ENCODE measurements at places on chromosomes 5 and 9. TPM values are rescaled to one million over a fixed set of nuclear protein-coding genes. Genes with fewer than 3 reads are reported as not detected.

Gene SLC4A9
- total RNA-seq: 0.10 TPM

Gene FLT4
- total RNA-seq: 32.2 TPM

Gene BSPRY
- total RNA-seq: 0.47 TPM

Gene SLC34A3
- not detected for total RNA-seq

DNA sequence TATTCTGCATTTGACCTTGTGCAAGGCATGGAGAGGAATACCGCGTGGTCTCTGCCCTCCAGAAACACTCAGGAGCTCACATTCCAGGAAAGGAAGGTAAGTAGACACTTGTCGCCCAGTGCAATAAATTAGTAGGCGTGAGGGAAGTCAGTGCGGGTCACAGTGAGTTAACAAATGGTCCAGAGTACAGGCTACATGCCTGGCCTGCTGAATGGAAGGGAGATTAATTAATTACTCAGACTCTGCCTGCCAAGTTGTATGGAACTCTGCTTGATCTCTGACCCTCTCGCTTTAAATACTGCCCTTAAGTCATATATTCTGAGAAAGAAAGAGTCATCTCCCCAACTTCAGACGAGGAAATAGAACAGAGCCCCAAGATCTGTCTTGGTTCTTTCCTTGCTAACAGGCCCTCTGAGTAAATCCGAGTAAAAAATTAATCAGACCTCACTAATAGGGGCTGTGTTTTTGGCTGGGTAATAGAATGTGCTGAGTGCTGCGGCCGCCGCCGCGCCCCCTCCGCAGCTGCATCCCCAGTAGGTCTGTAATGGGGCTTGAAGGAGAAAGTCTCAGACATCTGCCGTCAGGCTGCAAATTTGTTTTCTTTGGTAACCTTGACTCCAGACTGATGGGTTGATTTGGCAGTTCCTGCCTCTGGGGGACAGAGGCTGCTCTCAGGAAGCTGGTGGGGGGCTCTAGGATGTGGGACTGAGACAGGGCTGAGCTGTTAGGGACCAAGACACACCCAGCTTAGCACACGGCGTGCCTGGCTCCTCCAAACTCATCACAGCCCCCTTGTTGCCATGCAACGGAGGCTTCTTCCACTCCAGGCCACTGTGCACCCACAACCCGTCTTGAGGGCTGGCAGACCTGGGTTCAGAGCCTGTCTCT is 144.4 kb downstream of the NSG2 start:
- no peak for DNase-seq
- H3K36me3 ChIP-seq: no peaks in the 10 kb centered on the region
- H3K27me3 ChIP-seq: no peaks in the 10 kb centered on the region
- H3K4me3 ChIP-seq: no peak overlapping the region

DNA sequence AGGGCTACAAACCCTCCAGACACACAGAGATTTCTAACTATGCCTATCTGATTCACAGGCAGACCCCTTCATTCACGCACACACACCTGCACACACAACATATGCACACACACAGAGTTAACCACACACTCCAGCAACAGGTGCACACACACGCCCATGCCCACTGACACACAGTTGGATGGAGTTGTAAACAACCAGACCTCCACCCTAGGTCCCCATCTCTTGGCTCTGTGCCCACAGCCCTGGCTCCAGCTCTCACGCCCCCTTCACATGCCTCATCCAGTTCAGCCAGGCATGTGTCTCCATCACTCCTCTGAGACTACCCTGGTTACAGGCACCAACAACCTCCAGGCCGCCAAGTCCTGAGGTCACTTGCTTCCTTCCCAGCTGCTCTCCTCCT is 61.1 kb downstream of the PSD2 start:
- no peaks in the 10 kb centered on the region for H3K36me3 ChIP-seq
- H3K4me3 ChIP-seq: no peak overlapping the region
- H3K27ac ChIP-seq: no peak overlapping the region
- no peaks in the 10 kb centered on the region for H3K27me3 ChIP-seq
- H3K4me1 ChIP-seq: peaks cover 6% of the 10 kb centered on the region
- peak; percentile 57 for DNase-seq

- H3K27me3 ChIP-seq: peaks cover 18% of the 10 kb centered on the region
- DNase-seq: no peak
- no peaks in the 10 kb centered on the region for H3K36me3 ChIP-seq
Measured at GRCh38 chr9:95493402-95493801, 23.4 kb downstream of the PTCH1 start.

DNA sequence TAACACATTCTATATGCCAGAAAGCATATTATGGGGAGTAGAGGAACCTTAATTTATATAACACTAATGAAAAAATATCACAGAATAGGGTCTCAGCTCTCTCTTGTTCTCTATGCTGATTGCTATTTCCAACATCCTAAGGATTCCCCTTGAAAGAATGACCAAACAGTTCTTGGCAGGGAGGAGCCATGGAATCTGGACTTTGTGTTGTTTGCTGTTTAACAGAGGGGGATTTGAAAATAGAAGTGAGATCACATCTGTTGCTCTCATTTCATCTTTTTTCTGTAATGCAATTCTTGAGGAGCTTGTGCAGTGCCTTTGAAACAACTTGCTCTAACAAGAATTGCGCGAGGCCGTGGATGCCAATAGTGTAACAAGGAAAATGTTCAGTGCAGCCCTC is 755.3 kb downstream of the TLE1 start:
- no peaks in the 10 kb centered on the region for H3K36me3 ChIP-seq
- no peak overlapping the region for H3K27ac ChIP-seq
- H3K4me3 ChIP-seq: no peak overlapping the region
- H3K4me1 ChIP-seq: no peaks in the 10 kb centered on the region
- no peaks in the 10 kb centered on the region for H3K27me3 ChIP-seq

GRCh38 chr5:150851039-150851438 is 4.7 kb downstream of the IRGM start:
- H3K27ac ChIP-seq: no peak overlapping the region
- no peaks in the 10 kb centered on the region for H3K36me3 ChIP-seq
- no peaks in the 10 kb centered on the region for H3K27me3 ChIP-seq
- no peak for DNase-seq
- H3K4me3 ChIP-seq: no peak overlapping the region

GRCh38 chr5:143302341-143303045 is 101.0 kb downstream of the NR3C1 start:
- H3K4me3 ChIP-seq: no peak overlapping the region
- no peak for DNase-seq
- H3K27ac ChIP-seq: no peak overlapping the region
- H3K4me1 ChIP-seq: no peaks in the 10 kb centered on the region
- no peaks in the 10 kb centered on the region for H3K27me3 ChIP-seq
- peaks cover 27% of the 10 kb centered on the region for H3K36me3 ChIP-seq

- no peak overlapping the region for H3K4me3 ChIP-seq
- DNase-seq: no peak
- no peaks in the 10 kb centered on the region for H3K27me3 ChIP-seq
- H3K27ac ChIP-seq: no peak overlapping the region
- H3K4me1 ChIP-seq: no peaks in the 10 kb centered on the region
Measured at GRCh38 chr9:23258569-23258968, 567.5 kb downstream of the ELAVL2 start.

DNA sequence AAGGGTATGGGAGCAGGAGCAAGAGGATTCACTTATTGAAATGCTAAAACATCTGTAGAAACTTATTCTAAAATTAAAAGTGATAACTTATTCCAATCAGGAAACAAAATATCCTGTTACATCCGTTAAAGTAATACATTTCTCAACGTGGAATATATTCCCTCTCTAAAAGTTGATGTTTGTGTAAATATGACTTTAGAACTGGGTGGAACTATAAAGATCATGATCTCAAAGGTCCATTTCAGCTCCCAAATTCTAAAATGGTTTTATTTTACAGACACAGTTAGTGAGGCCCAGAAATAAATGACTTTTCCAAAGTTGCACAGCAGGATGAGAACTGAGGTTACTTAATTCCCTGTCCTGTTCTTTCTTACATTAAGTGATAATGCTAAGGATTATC is 21.1 kb downstream of the ISOC1 start:
- H3K4me3 ChIP-seq: no peak overlapping the region
- H3K36me3 ChIP-seq: peaks cover 35% of the 10 kb centered on the region
- no peaks in the 10 kb centered on the region for H3K4me1 ChIP-seq
- no peaks in the 10 kb centered on the region for H3K27me3 ChIP-seq
- DNase-seq: no peak
- no peak overlapping the region for H3K27ac ChIP-seq

GRCh38 chr5:179306191-179307012 is 38.9 kb downstream of the ADAMTS2 start:
- no peaks in the 10 kb centered on the region for H3K36me3 ChIP-seq
- DNase-seq: peak; percentile 41
- H3K4me3 ChIP-seq: no peak overlapping the region
- H3K27ac ChIP-seq: no peak overlapping the region
- no peaks in the 10 kb centered on the region for H3K27me3 ChIP-seq
- peaks cover 32% of the 10 kb centered on the region for H3K4me1 ChIP-seq

GRCh38 chr5:143033535-143034250 is 263.5 kb downstream of the ARHGAP26 start:
- no peak overlapping the region for H3K27ac ChIP-seq
- H3K36me3 ChIP-seq: no peaks in the 10 kb centered on the region
- H3K27me3 ChIP-seq: no peaks in the 10 kb centered on the region
- no peak for DNase-seq
- H3K4me1 ChIP-seq: peaks cover 5% of the 10 kb centered on the region

- no peak overlapping the region for H3K4me3 ChIP-seq
- no peaks in the 10 kb centered on the region for H3K36me3 ChIP-seq
- no peak for DNase-seq
- no peak overlapping the region for H3K27ac ChIP-seq
Measured at GRCh38 chr5:98144710-98145109, 628.8 kb upstream of the RGMB start.

- H3K27me3 ChIP-seq: no peaks in the 10 kb centered on the region
- H3K4me3 ChIP-seq: no peak overlapping the region
- peaks cover 90% of the 10 kb centered on the region for H3K4me1 ChIP-seq
- peaks cover 5% of the 10 kb centered on the region for H3K36me3 ChIP-seq
- DNase-seq: peak; percentile 83
Measured at GRCh38 chr5:150503977-150504620, 3.8 kb upstream of the NDST1 start.

Measured in spleen (tissue), 13 donors.